ENCODE measurements at places on chromosomes 1 and 21.
A peak's percentile ranks its signal among the peaks of the same experiment; 100 is the strongest.

DNA sequence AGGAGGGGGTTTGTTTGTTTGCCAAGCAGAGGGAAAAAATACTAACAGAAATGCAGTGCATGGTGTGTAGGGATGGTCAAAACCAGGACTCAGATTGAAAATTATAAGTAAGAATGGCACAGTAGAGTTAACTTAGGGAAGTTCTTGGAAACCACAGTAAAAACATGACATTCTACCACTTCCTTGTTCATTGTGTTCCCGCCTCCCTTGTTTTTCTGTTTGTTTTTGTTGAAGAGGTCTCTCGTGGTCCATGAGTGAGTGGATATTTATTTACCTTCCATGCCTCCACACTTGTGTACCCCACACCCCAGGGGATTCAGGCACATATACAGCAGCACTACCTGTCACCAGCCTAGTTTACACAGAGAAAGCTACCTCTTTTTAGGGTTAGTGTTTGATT, 69.6 kb downstream of the OLFML2B start:
- no peak for DNase-seq

DNA sequence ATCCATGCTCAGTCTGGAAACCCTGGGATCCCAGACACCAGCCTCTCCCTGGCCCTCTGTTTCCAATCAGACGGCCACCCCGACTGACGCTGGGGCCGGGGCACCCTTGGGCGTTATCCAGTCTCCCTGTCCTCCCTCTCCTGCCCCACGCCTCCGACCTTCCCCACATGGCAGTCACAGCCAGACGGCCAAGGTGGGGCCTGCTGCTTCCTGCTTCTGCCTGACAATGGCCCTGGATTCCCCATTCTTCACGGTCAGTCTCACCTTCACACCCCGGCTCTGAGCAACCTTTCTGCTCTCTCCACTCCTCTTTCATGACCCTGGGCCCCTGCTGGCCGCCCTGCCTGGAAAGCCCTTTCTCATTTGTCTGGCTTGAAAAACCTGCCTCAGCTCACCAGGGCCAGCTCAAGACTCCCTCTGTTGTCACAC, 6.6 kb downstream of the GNG4 start:
- DNase-seq = no peak

- no peak for DNase-seq
These were observed 14.0 kb upstream of the UMODL1 start for GRCh38 chr21:42056996-42057689.

- no peak for DNase-seq
These were observed 14.0 kb downstream of the PADI1 start for GRCh38 chr1:17218939-17219338.

DNA sequence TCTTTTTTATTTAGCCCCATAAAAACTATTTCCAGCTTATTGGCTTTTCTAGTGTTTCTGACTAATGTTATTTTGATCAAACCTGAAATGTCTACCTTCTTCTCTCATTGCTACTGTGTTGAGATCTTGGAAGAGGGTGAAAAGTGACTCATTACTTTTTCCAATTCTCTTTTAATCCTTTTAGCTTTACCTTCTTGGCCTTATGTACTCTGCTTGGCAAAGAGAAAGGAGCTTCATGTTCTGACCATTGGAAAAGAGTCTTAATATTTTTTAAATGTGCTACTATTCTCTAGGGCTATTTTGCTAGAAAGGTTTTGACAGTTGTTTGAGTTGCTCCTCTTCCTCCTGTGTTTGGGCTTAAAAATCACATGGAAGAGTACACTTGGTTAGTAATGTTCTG, 97.8 kb upstream of the CHODL start:
- no peak for DNase-seq

GRCh38 chr1:156126630-156127534, 12.4 kb downstream of the LMNA start:
- peak; percentile 69 for DNase-seq

DNA sequence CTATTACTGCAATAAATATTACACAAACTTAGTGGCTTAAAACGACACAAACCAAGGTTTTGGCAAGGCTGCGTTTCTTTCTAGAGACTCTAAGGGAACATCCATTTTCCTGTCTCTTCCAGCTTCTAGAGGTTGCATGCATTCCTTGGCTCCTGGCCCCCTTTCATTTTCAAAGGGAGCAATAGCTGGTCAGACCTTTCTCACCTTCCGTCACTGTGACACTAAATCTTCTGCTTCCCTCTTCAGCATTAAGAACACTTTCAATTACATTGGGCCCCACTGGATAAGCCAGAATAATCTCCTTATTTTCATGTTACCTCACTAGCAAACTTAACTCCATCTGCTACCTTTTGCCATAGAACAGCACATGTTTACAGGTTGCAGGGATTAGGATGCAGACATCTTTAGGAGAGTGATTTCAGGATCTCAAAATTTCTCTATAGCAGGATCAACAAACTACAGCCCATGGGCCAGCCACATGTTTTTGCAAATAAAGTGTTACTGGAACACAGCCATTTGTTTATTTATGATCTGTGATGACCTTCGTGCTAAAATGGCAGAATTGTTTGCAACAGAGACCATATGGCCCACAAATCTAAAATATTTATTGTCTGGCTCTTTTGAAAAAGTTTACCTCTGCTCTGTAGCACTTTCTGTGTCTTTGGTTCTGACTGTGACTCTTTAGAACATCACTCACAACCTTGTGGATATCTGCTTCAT, 221.5 kb upstream of the SGIP1 start:
- DNase-seq = no peak

- DNase-seq = no peak
These were observed 20.2 kb downstream of the SKI start for GRCh38 chr1:2248127-2248826.

DNA sequence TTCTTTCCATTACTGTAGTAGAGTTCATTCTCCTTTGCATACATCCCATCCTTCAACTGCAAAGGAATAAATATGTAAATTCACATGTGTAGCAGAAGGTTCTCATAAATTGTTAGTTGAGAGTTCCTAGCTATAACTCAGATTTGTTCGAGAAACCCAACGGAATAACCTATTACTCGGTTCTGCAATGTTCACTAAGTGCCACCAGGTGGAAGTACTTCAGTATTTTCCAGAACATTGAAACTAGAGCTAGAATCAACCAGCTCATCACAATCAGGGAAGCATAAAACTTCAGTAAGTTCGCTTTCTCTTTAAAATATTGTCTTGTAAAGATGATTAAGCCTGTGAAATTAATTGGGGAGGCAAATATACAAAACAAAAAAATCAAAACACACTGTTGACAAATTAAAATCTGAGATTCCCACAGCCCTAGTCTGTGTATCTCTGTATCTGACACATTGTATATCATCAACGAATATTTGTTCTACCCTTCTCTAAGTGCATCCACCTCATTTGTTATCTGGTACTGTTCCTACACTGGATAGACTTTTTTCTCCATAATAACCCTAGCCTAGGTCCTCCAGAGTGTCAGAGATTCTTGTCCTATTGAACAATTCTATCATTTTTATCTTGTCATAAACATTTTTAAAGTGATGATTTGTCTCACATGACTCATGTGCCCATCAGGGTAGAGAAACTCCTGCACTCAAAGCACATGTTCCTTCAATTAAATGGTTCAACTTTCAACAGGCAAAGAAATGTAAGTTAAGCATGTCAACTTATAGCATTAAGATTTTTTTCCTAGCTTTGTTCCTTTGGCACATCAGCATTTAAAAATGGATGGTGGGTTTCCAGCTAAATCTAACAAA, 31.9 kb downstream of the MROH9 start:
- no peak for DNase-seq

DNA sequence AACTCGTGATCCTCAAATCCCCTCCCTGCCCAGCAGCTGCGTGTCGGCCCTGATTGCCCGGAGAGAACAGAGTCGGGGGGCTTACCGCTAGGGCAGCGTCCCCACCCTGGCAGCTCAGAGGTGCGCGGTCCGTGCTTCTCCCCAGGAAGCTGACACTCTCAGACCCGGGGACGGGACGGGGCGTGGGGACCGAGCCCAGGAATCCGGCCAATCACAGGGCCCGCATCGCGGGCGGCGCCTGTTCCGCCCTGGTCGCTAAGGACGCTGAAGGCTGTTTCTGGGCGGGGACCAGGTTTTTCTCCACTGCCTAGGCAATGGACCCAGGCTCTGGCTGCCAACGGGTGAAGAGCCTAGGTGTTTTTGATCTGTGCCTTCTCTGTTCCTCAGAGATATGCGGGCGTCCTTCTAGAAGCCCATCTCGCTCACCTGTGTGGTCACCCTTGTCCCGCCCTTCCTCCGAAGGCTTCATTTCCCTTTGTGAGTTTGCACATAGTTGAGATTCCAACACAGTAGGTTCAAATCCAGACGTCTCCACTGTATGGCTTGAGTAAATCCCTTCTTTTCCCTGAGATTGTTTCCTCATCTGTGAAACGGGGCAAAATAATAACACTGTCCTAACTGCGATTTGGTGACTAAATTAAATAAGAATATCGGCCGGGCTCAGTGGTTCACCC, at the start of gene C1orf87:
Gene C1orf87 (minus strand): TSS at position 166 of the 674 bp plus-strand sequence. CDS start 1,127 bp downstream, outside the sequence.
- DNase-seq = no peak

GRCh38 chr21:29453511-29453910, 154.8 kb downstream of the BACH1 start:
- DNase-seq = no peak

GRCh38 chr1:35220976-35221375, 28.0 kb upstream of the SFPQ start:
- no peak for DNase-seq

DNA sequence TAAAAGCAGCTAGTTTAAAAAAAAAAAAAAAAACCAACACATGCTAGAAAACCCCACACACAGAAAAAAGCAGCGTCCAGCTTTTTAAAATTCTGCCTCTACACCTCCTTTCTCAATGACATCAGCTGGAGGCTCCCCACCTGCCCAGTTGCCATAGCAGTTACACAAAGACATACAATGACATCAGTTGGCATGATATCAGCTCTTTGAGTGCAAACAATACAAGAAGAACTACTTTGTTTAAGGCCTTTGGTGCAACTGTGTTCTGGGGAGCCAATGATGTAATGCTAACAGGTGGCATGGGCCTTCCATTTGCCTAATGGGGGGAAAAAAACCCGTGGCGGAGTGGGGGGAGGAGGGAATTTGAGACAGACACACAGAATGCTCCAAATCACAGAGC, 32.9 kb downstream of the DUSP10 start:
- DNase-seq = peak; percentile 8

DNA sequence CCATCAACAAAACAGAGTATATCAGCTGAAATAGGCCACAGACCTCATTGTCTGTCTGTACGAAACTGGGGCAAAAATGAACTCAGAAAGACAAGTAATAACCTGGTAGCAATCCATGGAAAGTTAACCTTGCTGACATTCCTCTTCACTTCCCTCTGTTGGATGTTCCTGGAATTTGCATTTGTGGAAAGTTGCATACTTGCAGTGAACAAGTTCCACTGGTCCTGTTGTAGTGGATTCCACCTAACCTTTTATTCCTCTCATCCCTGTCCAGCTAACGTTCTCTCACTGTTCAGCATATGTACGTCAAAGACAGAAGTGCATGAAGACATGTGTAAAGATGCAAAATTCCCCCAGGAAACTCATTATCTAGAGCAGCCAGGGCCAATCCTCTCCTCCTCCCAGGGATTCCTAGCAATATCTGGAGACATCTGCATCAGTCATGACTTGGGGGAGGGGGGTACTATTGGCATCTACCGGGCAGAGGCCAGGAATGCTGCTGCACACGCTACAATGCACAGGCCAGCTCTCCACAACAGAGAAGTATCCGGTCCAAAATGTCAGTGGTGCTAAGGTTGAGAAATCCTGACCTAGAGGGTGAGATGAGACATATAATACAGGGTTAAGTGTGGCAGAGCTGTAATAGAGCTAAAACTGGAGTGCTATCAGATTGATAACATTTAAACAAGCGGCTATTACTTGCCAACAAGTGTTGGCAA, 8.2 kb downstream of the LPAR3 start:
- no peak for DNase-seq

DNA sequence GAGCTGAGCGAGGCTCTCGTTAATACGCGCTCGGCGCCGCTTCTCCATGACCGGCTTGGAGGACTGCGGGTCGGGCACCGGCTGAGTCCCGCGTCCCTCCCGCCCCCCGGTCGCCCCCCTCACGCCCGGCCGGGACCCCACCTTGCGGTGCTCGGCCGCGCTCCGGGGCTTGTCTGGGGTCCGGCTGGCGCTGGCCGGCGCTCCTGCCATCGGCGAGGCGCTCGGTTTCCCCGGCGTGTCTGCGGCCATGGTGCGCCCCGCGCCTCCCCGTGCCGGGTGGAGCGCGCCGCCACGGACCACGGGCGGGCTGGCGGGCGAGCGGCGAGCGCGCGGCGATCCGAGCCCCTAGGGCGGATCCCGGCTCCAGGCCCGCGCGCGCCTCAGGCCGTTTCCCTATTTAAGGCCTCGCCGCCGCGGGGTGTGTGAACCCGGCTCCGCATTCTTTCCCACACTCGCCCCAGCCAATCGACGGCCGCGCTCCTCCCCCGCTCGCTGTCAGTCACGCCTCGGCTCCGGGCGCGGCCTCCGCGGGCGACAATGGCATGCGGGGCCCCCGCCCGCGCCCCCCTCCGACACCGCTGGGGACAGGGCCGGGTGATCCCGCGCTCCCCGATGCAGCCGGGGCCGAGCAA, at the start of gene HES4:
Gene HES4 (minus strand): TSS at position 373 of the 632 bp plus-strand sequence. CDS start 124 bp downstream, at position 249.
- peak; percentile 55 for DNase-seq

GRCh38 chr1:172398970-172399755, 21.3 kb upstream of the C1orf105 start:
- no peak for DNase-seq

- no peak for DNase-seq
These were observed 20.5 kb upstream of the FRRS1 start for GRCh38 chr1:99786751-99787501.

DNA sequence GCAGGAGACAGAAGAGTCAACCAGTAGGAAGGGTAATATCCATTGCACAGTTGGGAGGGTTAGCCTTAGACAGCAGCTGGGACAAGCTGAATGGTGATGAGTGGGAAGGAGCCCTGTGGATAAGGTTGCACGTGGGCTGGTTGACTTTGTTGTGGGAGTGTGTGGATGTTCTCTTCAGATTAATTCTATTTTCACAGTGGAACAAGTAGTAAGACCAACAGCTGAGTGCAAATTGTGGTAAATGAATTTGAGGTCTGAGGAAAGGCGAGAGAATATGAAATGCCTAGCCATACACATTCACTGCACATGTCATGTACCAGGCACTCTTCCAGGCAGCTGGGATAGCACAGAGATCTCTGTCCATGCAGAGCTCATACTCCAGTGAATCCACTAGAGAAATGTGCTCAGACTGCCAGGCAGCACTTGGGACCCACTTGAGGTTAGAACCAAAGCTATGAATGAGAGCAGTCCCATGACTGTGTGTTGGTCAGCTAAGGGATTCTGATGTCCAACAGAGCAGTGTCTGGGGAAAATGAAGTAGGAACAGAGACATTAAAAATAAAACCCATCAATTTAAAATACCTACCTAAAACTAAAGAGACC, 25.2 kb upstream of the VTCN1 start:
- DNase-seq = no peak

- DNase-seq = no peak
These were observed 149.5 kb upstream of the ADGRL4 start for GRCh38 chr1:79155991-79156390.

DNA sequence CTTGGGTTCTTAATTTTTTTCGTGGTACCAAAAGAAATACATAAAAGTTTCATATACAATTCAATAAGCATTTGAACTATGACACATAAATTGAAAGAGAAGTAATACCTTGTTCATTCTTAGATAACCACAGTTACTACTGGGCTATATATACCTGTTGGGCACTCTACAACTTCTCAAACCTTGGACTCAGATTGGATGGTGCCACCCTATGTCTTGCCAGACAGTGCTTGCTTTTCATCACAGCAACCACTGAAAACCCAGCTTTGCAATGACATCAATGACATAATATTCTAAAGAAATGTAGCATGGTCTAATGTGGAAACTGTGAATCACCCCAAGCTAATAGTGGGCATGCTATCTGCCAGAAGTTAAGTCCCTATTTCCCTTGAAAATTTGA, 62.8 kb upstream of the DPH5 start:
- no peak for DNase-seq
